ENCODE measurements at places on chromosomes 7 and 10.

DNA sequence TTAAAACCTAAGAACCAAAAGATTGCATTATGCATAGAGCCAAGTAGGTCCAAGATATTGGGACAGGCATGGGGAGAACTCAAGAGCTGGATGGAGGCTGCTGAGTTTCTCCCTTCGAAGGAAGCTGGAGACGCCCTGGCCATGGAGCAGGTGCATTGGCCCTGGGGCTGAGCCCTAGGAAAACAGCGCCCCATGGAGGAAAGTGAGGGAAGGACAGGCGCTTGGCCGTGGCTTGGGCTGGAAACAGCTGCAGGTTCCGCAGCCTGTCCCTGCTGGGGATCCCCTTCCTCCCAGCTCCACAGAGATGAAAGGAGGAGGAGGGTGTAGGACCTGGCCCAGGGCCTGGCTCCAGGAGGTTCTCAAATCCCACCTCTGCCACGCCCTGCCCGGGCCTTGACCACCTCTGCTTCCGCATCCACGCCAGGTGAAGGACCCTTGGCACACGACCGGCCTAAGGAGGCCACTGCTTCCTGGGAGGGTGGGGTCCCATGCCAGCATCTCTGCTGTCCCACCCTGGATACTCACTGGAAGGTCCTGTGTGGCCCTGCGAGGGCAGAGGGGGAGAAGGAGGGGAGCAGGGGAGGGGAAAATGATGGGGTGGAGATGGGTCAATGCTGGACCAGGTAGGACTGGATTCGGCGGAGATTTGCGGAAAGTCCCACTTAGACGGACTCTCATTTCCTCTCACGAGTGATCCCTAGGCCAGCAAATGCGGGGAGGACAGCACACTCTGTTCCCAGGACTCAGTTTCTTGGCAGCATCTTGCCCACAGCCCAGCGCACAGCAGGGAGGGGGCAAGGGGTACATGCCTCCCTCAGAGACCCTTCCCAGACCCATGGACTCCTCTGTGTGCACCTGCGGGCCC is 258.6 kb upstream of the TCERG1L start:
- no peak for DNase-seq

DNA sequence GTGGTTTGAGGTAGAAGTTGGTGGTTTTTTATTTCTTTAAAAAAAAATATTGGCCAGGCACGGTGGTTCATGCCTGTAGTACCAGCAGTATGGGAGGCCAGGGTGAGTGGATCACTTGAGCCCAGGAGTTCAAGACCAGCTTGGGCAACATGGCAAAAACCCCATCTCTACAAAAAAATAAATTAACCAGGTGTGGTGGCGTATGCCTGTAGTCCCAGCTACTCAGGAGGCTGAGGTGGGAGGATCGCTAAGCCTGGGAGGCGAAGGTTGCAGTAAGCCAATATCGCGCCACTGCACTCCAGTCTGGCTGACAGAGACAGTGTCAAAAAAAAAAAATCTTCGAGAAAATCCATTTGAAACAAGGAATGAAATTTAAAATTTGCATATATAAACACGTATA is 1.1 kb downstream of the IL2RA start:
- DNase-seq, result no peak

DNA sequence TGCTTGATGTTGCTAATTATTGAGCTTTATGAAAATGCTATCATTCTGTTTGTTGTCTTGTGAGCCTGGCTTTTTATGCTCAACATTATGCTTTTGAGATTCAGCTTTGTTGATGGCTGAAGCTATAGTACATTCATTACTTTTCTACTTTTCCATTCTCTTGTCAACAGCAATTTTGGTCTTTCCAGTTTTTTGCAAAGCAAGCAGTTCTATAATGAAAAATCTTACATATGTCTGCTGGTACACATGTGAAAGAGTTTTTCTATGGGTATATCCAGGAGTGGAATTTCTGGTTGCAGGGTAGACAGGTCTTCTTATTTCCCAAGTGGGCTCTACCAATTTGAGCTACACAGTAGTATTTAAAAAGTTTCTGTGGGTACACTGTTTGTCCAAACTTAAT is 36.8 kb downstream of the SLC35B4 start:
- no peak for DNase-seq

GRCh38 chr7:148180075-148180474 is 410.5 kb upstream of the C7orf33 start:
- DNase-seq, result no peak

DNA sequence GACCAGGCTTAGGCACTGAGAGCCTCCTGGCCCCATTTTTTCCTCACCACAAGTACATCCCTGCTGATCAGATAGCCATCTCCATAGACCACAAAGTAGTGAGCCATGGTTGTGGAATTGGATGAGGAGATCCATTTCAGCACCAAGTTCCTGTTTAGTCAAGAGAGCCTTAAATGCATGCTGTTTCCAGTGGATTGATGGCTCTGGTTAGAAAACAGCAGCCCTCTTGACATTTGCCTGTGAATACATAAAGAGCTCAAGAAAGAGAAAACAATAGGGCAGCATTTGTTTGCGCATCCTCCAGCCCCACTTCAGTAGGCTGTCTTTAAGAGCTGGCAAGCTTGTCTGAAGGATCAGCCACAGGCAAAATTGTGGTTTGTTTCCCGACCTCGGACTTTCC is 251.2 kb downstream of the POU6F2 start:
- DNase-seq, result no peak

DNA sequence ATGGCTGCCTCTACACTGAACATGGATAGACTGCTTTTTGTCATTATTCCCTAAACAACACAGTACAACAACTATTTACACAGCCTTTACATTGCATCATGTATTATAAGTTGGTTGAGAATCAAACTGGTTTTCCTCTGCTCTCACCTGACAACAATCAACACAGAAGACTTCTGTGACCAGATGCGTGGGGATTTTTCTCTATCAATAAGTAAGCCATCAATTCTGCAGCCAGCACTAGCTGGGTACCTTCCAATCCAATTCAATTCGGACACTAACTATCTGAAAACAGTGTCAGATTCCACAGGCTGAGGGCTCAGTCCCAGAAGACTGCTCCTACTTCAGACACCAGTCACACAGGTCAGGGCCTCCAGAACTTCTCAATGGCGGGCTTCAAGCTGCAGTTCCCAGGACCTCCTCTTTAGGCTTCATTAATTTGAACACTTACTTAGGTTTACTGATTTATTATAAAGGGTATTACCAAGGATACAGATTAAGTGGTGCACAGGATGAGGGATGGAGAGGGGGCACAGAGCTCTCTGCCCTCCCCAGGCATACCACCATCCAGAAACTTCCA is 36.4 kb upstream of the ASL start:
- DNase-seq, result no peak

- DNase-seq, result no peak
Measured at GRCh38 chr7:17446340-17446739, 147.9 kb downstream of the AHR start.

DNA sequence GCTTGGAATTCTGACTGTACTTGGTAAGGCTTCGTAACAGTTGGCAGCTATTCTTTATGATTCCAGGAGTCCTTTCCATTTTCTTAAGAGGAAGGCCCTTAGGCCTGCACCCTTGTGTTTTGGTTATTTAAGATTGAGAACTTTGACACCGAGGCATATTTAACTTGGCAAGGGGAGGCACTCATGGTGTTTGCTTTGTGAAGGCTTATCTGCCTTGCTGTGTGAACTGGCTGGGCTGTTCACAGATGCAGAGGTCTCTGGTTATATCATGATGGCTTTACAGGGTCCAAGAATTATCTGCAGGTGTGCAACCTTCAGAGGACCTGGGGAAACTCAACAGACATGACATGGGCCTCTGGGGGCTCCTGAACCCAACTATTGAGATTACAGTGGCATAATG is 833 bp upstream of the PNLIPRP1 start:
- no peak for DNase-seq

- no peak for DNase-seq
Measured at GRCh38 chr7:12731214-12731656, 43.8 kb downstream of the ARL4A start.

- no peak for DNase-seq
Measured at GRCh38 chr7:151611878-151612277, 92.2 kb upstream of the RHEB start.

GRCh38 chr10:131757285-131758058 is 143.3 kb upstream of the PPP2R2D start:
- no peak for DNase-seq

- DNase-seq, result no peak
Measured at GRCh38 chr7:129265328-129265727, 40.5 kb downstream of the AHCYL2 start.

DNA sequence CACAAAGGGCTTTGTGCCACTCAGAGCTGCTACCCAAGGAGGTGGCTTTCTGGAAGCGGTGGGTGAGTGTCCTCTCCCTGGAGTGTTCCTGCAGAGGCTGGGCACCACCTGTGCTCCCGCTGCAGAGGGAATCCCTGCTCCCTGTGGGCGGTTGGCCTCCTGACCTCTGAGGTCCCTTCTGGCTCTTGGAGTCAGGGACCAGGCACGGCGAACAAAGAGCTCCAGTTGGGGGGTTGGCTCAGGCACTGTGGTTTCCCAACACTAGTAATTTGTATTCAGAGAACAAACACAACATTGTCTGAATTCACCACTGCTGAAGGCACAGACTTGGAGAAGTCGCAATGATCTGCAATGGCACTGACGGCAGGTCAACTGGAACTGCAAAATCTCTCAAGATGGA is 328.9 kb downstream of the PRPF18 start:
- DNase-seq, result no peak

DNA sequence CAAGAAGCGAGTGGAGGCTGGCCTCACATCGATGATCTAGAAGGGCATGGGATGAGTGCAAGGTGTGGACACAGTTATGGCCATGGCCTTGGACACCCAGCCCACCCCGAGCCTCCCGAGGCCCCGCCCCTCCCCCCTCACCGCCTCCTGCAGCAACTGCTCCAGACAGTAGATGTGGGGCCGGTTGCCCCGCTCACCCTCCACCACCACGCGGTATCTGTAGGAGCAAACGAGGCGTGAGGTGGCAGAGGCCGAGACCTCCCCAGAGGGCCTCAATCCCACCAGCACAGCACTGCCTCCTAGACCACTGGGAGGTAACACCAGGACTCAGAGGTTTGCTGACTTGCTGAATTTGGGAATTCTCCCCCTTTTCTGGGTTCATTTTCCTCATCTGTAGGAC is 37.6 kb downstream of the SLC29A4 start:
- DNase-seq, result no peak

DNA sequence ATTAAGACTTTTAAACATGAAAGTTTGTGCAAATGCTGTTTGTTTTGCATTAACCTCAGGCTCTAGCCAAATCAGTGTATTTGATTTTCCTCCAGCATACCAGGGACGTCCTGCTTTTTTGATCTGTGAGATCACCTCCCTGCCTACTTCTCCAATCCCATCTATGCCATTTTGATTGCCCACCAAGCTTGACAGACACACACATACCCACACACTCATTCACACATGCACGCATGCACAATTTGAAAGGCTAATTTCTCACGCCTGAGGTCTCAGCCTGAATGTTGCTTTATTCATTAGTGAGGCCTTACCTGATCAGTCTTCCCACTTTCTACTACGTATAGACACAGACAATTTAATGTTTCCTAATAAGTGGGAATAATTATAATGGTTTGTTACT is 53.5 kb downstream of the CDK13 start:
- DNase-seq, result no peak

GRCh38 chr7:98276241-98276761 is 5.2 kb upstream of the BRI3 start:
- DNase-seq, result no peak

DNA sequence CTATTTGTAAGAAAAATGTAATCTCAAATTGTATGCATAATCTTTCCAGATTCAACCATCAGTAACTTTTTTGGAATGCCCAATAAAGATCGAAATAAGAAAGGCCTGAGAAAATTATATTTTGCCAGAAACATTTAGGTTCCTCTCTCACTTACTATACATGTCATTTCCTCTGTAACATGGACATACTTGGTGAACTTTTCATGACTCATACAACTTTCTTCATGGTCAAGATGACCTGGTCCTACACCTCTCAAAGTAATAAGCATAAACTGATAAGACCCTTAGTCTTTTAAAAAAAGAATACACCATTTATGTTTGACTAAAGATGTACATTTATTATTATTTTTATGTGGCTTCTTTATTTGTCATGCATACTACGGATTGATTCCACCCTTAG is 125.3 kb downstream of the REEP3 start:
- no peak for DNase-seq

DNA sequence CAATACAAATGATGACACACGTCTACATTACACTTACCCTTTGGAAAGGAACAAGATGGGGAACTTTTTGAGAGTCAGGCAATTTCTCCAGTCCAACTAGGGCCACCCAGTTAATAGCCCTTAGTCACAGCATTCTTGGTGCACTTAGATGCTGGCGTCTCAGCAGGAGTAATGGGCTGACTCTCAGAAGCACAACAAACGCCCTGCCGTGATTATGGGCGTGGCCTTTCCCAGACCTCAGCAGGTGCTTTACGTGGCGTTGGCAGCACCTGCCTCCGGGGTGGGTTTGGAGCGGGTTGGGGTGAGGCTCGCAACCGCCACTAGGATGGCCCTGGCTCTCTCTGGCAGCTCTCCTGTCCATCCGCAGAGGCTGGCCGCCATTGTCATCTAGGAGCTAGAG is 147.6 kb upstream of the SHH start:
- no peak for DNase-seq

GRCh38 chr7:113562242-113562641 is 356.6 kb downstream of the PPP1R3A start:
- no peak for DNase-seq

DNA sequence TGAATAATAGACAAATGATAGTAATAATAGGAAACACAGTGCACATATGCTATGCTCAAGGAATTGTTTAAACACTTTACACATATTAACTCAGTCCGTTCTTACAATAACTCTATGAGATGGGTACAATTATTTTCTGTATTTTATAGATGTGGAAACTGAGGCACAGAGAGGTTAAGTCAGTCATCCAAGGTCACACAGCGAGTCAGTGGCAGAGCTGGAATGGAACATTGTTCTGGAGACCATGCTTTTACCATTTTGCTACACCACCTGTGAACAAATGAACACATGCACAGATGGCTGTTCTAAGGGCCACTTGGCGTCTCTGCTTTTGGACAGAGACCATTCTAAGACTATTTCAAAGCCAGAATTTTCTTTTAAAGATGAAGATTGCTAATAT is 26.9 kb upstream of the MTPN start:
- DNase-seq, result no peak

- DNase-seq, result no peak
Measured at GRCh38 chr10:99872367-99873162, 90.1 kb downstream of the ABCC2 start.

- DNase-seq, result no peak
Measured at GRCh38 chr7:38673795-38674194, 42.6 kb upstream of the AMPH start.

DNA sequence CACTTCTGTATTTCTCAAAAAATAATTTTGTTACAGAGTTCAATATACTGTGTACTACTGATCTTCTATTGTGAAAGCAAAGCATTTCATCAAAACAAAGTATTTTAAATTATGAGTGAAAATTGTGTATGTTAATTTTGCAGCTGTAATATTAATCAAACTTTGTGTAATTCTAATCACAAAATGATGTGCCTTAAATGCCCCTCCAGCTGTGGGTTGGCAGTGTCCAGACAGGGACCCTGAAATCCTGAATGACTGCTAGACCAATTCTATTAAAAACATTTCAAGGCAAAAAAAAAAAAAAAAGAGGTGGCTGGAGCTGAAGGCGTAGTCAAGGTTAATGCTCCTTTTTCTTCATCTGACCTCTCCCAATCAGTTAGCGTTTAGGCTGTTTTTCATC is 36.2 kb downstream of the SCD start:
- no peak for DNase-seq
